Right renal cortex interstitium (tissue), 3 donors: ENCODE measurements at places on chromosomes 12 and 14. TPM values are rescaled to one million over a fixed set of nuclear protein-coding genes. Genes with fewer than 3 reads are reported as not detected.

DNA sequence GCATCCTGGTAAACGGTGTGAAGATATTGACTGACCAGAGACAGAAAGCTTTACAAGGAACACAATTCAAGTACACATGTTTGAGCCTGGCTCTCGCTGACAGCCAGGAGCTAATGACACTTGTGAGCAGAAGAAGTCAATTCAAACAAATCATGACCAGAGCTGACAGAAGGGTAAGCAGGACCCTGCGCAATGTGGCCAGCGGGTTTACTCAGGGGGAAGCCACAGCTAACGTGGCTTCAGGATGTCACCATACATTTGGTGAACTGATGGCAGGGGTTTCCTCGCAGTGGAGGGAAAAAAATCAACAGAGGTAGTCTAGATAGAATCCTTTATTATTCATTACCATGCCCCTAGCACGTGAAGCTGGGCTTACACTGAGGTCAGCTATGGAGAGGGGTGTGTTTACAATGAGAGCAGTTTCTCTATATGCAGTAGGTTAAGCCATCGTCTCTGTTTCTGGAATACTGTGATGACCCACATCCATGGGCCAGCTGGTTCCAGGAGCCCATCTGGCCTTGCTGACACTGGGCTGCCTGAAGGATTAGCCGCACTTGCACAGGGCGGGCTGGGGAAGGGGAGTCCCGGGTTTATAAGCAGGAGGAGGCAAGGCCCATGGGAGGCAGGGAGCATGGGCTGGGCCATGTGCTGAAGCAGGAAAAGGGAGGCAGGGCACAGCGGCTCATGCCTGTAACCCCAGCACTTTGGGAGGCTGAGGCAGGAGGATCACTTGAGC lies 198.2 kb upstream of the PRMT8 start:
- no peak for DNase-seq

- no peak for DNase-seq
Observed at GRCh38 chr12:86389949-86390348, 133.8 kb upstream of the MGAT4C start.

DNA sequence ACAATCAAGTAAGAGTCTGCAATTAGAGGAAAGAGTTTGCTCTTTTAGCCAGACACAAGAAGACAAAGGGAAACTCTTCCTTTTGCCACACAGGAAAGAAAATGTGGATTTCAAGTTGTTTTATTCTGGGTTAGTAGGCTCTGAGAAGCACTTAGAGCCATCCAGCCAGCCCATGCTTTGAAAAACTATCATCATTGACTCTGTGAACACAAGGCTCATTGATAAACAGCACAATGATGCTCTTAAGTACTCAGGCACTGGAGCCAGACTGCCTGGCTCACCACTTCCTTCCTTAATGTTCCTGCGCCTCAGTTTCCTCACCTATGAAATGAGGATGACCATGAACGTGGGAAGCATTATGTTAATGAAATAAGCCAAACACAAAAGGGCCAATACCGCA lies 150.2 kb upstream of the EEA1 start:
- no peak for DNase-seq

- DNase-seq: peak; percentile 56
Observed at GRCh38 chr12:30874455-30875321, 51.9 kb upstream of the TSPAN11 start.

DNA sequence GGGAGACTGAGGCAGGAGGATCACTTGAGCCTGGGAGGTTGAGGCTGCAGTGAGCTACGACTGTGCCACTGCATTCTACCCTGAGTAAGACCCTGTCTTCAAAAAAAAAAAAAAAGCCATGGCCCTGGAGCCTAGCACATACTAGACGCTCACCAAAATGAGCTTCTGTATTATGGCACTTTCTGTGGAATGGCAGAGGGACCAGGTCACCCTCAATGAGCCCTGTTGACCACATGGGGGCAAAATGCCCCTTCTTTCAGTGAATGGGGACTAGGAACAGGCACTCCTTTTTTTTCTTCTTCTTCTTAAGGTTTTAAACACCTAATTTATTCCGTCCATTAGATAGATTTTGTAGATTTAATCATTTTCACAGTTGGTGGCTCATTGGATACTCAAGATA lies 50.5 kb downstream of the FAM222A start:
- DNase-seq: no peak

DNA sequence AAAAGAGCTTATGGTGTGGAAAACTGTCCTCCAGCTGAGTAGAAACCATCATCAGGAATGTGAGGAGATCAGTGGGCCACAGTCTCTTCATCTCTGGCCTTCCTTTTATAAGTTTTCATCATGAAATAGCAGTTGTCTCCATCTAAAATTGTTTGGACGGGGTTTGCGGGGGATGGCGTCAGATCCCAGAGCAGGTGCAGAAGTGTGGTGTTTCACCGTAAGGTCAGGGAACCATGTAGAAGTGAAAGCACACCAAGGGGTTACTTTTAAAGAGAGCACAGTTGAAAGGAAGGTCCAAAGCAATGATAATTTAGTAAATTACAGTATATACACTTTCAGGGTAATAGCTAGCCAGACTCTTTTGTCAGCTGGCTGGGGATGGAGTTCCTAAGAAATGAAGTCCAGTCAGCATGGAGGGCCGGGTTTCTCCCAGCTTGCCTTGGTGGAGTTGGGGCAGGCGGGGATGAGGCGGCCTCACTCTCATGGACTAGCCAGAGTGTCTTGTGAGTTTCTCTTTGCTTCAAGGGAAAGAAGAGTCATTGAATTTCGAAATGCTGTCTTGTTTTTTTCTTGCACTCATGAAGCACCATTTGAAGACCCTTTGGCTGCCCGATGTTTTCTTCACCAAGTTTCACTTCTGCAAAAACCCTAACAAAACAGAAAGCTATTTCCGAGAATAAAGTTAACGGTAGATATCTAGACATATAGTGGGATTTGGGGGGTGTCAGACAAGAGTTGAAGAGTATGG lies 100.6 kb downstream of the ETV6 start:
- DNase-seq: no peak

- DNase-seq: no peak
Observed at GRCh38 chr12:122547330-122547729, 20.3 kb downstream of the KNTC1 start.

The LRP1 gene
- polyA plus RNA-seq: 58.5 TPM

GRCh38 chr12:17372508-17372907 lies 717.5 kb downstream of the RERGL start:
- DNase-seq: no peak

DNA sequence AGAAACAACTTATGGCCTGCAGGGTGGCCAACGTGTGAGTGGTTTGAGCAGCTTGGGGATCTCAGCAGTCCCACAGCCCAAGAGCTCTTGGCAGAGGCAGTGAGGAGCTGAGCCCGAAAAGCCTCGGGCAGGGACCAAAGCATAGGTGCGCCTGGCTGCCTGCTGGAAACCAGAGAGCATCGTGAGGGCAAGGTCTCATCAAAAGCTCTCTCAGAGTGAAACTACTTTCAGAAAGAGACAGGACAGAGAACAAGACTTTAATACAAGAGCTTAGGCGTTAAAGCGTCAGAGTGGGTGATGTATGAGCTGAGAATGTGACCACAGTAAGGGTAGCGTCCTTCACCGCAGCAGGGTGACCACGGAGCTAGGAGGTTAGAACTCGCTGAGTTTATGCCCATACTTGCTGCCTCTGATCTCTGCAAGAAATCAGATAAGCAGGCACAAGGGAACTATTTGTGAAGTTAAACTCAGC lies 30.8 kb downstream of the LGMN start:
- no peak for DNase-seq
